NCI-H1930 (cell line): ENCODE measurements at places on chromosomes 3 and 15.

DNA sequence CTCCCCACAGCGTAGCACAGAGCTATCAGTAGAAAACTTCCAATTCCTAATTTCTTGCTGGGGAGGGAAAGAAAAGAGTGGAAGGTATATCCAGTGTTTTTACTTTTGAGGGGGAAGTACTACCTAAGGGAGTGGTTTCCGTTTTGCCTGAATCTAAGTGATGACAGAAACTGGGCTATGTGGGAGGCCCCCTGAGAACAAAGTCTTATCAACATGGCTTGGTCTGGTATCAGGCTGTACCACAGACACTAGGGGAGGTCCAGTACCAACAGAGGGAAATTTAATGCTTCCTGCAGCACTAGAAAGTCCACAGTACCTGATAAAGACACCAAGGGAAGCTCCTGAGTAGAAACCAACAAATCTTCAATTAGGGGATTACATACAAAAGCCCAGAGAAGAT lies 199.2 kb downstream of the IL5RA start:
- no peak for DNase-seq

DNA sequence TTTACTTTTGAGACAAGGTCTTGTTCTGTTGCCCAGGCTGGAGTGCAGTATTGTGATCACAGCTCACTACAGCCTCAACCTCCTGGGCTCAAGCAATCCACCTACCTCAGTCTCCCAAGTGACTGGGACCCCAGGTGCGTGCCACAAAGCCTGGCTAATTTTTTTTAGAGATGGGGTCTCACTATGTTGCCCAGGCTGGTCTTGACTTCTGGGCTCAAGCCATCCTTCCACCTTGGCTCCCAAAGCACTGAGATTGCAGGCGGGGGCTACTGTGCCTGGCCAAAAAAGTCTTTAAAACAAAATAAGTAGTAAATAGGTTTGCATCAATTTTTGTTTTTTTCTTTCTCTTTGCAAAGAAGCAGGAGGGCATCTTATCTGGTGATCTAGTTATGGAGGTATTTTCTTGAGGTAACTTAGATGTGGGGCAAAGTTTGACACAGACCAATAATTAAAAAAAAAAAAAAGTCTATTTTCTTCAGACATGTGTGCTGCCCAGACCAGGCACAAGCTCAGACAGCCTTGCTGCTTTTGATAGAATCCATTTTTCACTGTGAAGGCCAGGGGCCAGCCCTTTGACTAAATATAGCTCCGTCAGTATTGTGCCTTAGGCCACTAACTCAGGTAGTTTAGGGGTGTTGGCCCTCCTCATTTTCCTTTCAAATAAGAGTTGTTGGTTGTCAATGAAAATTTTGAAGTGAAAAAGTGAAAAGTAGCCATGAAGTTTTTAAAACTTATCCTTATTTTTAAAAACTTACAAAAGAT lies 2.5 kb downstream of the ARL6IP5 start:
- no peak for DNase-seq

DNA sequence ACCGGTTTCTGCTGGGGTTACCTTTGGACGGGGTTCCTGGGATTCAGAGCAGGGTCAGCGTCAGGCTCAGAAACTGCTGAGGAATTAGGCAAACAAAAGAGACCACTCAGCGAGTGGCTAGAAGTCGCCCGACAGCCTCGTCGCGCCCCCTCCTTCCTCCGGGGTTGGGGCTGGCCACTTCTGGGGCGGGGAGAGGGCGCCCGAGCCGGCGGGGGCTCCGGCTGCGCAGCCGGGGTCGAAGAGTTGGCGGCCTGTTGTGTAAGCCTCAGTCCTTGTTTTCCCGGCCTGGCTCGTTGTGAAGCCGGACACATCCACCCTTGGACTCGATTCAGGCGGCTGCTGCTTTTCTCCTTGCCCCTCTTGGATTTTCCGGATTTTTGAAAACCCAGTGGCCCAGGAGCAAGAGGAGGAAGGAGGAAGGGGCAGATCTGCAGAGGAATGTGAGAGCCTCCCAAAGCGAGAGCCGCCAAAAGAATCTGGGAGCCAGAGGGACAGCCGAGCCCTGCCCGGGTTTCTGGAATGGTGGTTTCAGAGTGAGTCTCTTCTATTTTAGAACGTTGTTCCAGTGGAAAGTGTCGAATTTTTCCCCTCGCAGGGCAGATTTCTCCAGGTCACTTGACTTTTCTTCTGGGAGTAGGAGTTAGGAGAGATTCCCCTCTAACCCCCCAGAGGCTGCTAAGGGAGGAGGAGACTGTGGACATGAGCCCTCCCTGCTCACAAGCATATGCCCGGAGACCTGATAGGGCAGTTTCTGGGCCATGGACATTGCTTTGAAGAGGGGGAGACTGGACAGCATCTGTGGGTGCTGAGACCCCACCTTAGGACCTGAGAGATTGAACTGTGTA lies 666 bp downstream of the SNX33 start:
- no peak for DNase-seq

GRCh38 chr3:34260271-34261000 lies 462.0 kb downstream of the PDCD6IP start:
- no peak for DNase-seq

- DNase-seq: no peak
These were observed 763 bp downstream of the KBTBD8 start for GRCh38 chr3:66998904-66999235.

- no peak for DNase-seq
These were observed 104.2 kb upstream of the THRB start for GRCh38 chr3:24598695-24599470.

DNA sequence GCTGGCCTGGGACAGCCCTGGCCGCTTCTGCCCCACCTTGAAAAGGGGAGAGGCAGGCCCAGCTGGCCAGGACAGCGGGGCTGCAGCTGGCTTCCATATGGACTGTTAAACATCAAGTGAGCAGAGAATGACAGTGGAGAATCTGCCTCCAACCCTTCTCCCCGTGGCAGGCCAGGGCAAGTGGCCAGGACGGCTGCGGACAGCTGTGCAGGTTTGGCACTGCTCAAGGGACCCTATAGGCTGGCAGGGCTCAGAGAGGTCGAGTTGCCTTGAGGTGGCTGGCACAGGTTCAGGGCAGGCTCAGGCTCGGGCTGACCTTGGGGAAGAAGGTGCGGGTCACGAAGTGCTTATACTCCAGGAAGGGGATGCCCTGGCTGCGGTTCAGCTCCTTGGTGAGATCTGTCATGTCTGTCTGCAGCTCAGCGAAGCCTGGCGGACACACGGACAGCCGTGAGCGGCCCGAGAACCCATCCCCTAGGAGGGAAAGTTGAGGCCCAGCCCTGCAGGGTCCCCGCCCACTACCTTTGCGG lies 24.3 kb downstream of the H1-8 start:
- DNase-seq: no peak

- no peak for DNase-seq
These were observed 107.6 kb downstream of the LRRK1 start for GRCh38 chr15:101026656-101027272.

GRCh38 chr3:73580343-73580742 lies 44.4 kb downstream of the PDZRN3 start:
- DNase-seq: no peak

- DNase-seq: no peak
These were observed 79.0 kb upstream of the ATP13A5 start for GRCh38 chr3:193457526-193457925.

DNA sequence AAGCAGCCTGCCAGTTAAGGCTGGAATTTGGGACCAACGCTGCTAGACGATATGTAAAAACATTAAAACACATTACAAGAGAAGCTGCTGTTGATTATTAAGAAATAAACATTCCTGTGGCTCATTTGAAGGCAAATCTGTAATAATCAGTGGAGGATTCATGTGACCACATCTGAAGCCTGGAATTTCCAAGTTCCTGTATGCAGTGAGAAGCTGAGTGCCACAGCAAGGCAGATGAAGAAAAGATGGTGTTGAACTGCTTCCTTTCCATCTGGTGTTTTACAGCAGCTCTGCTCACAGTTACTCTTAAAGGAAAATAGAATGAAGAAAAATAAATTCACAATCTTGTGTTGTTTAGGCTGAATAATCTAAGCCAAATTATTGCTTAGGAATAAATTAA lies 139.3 kb upstream of the ROBO2 start:
- DNase-seq: no peak

DNA sequence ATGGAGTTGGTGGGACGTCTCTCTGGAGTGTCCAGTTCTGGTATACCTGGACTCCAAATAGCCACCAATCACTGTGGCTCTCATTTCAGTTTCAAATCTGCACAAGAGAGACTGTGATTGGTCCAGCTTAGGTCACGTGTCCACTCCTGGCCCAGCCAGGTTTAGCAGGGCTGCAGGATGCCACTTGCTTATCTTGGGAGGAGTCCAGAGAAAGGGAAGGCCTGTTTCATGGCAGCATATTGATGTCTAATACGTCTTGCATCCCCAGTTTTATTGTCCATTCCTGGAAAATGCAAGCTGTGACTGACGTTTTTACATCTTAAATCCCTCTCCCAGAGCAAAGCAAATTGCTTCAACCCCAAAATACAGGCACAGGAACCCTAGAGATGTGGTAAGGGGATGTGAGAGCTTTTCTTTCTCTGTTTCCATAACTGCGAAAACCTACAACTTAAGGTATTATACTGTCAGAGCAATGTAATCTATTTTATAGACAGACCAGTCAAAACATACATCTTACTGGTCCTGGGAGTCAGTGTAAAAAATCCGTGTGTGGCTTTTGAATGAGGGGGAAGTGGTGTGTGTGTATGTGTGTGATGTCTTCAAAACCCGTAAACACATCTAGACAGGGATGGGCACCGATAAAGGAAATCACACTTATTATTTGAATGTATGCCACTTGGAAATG lies 274.4 kb downstream of the TLE3 start:
- DNase-seq: no peak

DNA sequence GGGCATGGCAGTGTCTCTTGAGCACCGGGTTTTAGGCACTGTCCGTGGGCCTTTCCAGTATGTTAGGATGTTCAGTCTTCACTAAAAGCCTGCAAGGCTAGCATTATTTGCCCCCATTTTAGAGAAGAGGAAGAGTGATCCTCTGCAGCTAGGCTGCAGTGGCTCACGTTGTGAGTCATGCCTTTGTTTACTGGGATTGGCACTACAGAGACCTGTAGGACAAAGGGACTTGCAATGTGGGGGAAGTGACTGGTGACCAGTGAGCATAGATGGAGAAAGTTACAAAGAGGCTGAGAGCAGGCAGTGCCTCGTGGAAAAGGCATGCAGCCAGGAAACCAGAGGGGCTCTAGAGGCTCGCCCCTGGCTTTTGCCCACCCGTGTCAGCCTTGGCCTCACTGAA lies 26.8 kb upstream of the CPNE9 start:
- DNase-seq: no peak

DNA sequence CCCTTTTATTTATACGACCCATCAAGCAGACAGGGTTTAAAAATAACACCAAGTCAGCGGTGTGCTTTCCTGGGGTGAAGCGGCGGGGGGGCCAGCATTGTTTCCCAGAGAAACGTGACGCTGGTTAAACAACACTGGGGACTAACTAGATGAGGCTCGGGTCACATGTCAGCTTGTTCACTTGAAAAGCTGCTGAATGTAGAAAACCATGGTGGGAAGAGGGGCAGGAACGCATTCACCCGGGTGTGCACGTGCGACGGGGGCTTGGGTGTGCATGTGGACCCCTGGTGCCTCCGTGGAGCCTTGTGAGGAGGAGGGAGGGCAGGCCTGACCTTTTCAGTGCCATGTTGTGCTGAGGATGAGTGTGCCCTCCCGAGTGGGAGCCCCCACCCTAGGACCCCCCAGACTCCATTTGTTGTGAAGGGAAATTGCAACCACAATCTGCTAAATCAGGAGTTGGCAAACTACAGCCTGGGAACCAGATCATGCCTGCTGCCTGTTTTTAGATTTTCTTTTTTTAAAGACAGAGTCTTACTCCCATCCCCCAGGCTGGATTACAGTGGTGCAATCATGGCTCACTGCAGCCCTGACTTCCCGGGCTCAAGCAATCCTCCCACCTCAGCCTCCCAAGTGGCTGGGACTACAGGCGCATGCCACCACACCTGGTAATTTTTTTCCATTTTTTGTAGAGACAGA lies 70.4 kb upstream of the CMTM7 start:
- DNase-seq: no peak

DNA sequence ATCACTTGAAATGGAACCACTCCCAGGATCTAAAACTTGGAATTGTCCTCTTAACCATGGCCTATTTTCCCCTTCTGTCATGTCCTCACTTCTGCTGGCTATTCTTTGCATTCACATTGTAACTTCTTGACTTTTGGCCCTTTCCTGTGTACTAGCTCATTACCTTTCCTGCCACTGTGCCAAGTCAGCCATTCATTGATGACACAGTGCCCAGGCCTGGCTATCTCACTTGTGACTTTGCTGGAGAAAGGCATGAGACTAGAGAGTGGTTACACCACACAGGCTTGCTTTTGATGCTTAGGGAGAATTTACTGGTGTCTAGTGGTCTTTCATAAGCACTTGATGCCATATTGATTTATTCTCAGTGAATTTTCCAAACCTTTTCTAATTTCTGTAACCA lies 101.1 kb downstream of the NR1D2 start:
- DNase-seq: no peak

GRCh38 chr3:79253271-79253670 lies 514.5 kb downstream of the ROBO1 start:
- no peak for DNase-seq

- no peak for DNase-seq
These were observed 130.9 kb downstream of the PGPEP1L start for GRCh38 chr15:98876451-98877369.

DNA sequence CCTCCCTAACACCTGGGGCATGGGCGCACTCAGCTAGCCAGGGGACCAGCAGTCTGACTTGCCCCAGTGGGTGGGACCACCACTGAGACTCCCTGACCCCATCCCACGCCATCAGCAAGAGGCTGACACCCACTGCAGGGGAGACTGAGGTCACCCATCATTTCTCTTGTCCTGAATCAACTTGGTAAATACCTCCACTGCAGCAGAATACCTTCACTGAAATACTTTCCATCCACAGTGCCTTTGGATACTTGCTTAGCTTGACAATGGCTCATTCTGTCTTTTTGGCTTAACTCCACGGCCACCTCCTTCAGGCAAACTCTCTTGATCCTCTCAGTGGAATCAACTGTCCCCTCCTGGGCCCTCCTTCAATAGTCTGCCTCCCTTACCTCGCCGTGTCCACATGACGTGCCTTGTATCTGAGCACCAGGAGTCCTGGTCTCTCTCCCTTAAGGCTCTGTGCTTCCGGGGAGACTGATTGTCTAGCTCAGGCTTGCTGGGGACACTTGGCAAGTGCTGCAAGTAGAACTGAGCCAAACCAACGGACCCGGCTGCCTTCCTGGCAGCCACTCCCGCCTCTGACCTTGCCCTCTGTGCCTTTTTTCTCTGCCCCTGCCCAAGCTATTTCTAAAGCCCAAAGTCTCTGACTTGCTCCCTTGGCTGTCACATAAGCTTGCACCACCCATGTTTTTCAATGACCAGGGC lies 119.1 kb downstream of the ADCY5 start:
- no peak for DNase-seq

DNA sequence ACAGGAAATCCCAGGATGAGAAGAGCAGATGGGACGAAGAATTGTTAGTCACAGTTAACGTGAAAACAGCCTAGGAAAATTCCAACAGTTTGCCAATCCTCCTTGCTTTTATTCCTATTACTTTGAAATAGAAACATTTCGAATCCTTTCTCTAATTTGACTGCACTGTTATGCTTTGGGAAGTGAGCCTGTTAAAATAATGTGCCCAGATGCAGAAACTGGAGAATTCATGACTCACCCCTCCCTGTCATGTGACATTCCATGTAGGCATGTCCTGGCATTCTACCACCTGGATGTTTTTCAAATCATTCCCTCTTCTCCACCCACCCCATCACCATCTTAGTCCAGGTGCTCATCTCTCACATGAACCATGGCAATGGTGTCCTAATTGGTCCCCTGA lies 107.3 kb downstream of the MINAR1 start:
- no peak for DNase-seq
